ENCODE measurements at places on chromosomes 3 and 15.

DNA sequence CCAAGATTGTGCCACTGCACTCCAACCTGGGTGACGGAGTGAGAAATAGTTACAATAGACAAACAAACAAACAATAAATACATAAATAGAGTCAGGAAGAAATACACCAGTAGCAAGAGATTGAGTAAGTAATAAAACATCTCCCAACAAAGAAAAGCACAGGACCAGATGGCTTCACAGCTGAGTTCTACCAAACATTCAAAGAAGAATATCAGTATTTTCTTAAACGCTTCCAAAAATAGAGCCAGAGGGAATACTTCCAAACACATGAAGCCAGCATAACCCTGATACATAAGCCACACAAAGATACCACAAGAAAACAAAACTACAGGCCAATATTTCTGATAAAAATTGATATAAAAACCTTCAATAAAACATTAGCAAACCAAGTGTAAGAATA lies 30.7 kb upstream of the IGSF10 start:
- no peak for DNase-seq

- DNase-seq, result no peak
Measured at GRCh38 chr3:16873872-16874271, 10.9 kb upstream of the PLCL2 start.

DNA sequence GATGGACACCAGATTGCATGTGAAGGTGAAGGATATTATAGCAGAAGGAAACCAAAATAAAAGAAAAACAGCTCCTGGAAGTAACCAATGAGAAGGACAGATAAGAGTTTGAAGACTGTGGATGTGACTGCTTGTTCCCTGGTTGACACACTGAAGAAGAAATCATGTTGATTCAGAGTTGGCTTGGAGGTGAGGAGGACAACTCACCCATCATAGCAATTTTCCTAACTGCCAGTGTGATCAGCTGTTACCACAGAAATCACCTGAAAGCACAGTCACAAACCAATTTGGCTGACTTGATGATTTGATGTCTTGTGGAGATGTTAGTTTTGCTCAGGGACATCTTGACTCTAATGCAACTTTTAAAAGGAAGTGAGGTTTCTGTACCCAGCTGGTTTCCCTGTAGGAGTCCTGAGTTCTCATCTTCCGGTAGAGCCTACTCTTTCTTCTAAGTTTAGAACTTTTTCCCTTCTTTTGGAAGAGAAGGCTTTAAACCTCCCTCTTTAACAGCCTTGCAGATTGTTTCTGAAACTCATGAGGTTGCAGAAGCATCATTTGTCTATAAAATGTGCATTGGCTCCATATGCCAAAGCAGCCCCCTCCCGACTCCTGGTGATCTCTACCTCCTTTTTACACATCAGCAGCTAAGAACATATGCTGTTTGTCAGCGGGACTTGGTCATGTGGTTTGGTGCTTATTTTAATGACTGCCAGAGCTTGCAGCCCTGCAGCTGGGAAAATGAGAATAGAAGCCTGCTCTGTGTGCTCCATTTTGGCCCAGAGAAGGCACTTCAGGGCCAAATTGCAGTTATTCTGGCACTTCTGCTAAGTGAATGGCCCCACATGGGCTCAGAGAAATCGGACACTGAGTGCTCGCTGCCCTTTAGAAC lies 10.3 kb downstream of the ATG7 start:
- DNase-seq, result no peak

- peak; percentile 8 for DNase-seq
Measured at GRCh38 chr3:127406309-127407025, 118.6 kb upstream of the PRR20G start.

DNA sequence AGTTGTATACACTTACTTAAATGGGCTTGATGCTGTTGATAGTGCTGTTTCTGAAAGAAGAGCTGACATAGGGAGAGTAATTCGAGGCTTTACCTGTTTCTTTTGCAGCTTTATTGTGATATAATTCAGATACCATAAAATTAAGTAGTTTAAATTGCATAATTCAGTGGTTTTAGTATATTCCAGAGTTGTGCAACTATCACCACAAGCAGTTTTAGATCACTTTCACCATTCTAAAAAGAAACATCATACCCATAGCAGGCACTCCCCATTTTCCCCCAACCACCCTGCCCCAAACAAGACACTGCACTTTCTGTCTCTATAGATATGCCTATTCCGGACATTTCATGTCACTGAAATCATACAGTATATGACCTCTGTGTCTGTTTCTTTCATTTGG lies 98.5 kb downstream of the MTHFS start:
- DNase-seq, result no peak

GRCh38 chr15:68038246-68038645 lies 15.9 kb upstream of the PIAS1 start:
- no peak for DNase-seq

GRCh38 chr3:20080956-20081554 lies 40.8 kb downstream of the KAT2B start:
- no peak for DNase-seq

GRCh38 chr3:125470671-125471070 lies 49.3 kb downstream of the SNX4 start:
- no peak for DNase-seq

DNA sequence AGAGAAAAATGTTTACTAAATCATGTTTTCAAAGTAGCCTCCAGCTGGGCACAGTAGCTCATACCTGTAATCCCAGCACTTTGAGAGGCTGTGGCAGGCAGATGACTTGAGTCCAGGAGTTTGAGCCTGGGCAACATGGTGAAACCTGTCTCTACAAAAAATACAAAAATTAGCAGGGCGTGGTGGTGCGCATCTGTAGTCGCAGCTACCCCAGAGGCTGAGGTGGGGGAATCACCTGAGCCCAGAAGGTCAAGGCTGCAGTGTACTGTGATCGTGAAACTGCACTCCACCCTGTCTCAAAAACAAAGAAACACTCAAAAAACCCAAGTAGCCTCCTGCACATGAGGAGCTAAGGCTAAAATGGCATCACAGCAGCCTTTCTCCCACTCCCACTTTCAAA lies 1.6 kb upstream of the PPIB start:
- no peak for DNase-seq

DNA sequence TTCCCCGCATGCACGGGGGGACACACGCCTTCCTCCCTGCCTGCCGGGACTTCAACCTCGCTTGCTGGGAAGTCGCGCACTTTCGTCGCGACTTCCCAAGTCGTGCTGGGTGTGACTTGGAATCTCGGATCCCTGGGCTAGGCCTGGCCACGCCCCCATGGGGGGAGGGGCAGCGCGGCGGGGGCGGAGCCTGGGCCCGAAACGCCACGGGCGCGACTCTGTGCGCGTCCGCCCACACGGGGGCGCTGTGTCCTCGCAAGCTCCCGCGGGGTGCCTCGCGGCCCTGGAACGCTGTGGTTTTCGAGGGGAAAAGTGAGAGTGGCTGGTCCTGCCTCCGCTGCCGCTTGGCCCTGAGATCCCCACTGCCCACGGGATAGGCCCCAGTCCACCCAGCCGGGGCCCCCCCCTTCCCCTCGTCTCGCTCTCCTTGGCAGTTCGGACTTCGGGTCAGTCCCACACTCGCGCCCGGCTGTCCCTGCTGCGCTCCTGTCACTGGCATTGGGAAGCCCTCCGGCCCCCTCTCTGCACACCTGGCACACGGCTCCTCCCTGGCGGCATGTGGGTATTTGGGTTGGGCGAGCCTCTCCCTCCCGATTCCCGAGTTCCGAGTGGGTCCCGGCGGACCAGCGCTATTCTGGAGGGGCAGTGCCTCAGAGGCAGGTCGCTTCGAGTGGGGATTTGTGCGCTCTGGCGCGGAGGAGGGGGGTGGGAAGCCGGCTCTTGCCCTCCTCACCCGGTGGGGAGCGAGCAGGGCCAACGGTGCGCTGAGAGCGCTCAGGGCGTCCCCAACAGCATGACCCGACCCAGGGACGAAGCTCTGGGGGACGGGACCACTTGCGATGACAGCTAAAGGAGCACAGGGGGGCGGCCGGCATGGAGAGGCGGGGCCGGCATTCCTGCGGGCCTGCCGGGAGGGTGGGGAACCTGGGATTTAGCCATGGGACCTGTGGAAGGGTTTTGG lies 23.6 kb downstream of the SEC61A1 start:
- DNase-seq, result peak; percentile 77

- no peak for DNase-seq
Measured at GRCh38 chr3:174126990-174127758, 729.6 kb downstream of the NLGN1 start.

DNA sequence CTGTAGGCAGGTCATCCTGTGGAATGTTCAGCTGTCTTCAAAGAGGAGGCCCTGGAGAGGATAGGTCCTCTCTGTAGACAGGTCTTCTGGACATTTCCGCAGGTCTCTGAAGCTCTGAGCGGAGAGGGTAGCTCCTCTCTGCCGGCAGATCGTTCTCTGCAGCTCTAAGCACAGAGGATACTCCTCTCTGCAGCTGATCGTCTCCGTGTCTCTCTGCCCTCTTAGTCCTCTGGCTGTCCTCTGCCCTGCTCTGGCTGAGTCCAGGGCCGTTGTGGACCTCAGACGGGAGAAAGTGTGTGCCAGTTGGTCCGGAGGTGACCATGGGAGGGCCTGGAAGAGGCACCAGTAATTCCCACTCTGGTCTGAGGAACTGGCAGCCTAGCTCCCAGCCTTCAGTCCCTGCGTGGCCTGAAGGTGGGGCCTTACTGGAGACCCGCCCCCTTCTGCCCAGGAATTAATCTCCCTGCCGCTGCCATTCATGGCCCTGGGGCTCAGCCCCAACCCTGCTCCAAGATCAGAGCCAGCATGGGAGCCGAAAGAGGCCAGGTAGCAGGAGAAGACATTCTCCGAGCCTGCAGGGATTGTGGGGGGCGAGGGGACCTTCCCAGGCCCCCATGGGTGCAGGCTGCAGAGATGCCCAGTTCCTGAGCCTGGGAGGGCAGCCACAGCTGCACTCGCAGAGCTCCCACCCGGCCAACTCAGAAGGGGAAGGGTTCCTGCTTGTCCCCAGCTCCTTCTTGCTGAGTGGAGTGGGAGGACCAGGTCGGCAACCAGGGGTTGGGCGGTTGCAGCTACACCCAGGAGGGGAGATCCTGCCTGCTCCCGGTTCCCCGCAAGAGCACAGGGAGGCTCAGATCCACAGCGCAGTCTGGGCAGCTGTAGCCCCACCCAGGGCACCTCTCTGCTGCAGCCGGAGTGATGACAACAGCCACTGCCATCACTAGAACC lies 488.7 kb downstream of the RSL24D1 start:
- DNase-seq, result no peak

DNA sequence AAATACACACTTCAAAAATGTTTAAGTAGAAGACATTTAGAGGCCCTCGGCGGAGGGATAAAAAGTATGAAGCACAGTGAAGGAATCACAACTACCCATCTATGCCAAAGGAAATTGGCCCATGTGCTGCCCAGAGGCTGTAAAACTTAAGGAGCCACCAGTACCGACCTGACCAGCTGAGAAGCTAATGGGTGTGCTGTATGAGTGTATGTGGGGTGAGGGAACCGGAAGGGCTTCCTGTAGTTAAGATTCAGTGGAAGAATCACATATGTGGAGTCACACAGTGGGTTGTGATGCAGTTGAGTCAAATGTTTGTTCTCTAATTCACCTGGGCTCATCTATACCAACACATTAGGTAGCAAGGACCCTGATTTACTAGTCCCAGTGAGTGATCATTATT lies 516.0 kb upstream of the IL12A start:
- DNase-seq, result no peak

DNA sequence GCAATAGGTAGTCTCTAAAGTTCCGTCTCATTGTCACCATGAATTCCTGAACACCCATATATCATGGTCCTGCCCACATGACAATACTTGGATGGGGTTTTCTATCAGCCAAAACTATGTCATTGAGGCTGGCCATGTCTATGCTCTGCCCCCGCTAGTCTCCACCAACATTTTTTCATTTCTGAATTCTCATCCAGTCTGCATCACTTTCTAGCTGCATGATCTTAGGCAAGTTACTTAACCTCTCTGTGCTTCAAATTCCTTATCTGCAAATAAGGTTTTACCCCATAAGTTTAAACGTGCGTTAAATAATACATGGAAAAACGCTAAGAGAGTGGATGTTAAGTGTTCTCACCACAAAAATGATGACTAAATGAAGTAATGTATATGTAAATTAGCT lies 14.1 kb downstream of the HERC1 start:
- no peak for DNase-seq

DNA sequence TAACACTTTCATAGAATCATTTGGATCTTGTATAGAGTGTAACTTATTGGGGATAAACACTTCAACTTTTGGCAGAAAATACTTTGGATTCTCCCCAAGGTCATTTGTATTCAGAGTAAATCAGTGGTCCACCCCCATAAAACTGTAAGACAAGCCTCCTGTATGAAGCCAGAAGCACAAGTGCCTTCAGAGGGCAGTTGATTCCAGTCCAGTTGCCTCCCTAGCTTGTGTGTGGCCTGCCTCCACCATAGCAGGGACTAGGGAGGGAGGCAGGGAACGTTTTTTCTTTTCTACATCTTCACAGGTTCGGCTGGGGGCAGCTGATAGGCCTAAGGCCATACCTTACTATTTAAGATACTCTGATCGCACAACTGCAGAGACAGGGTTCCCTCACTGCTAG lies 11.6 kb downstream of the GORASP1 start:
- DNase-seq, result no peak

GRCh38 chr15:71565631-71566160 lies 244.7 kb upstream of the NR2E3 start:
- no peak for DNase-seq

GRCh38 chr15:74982183-74982582 lies 13.2 kb upstream of the SCAMP5 start:
- DNase-seq, result no peak

DNA sequence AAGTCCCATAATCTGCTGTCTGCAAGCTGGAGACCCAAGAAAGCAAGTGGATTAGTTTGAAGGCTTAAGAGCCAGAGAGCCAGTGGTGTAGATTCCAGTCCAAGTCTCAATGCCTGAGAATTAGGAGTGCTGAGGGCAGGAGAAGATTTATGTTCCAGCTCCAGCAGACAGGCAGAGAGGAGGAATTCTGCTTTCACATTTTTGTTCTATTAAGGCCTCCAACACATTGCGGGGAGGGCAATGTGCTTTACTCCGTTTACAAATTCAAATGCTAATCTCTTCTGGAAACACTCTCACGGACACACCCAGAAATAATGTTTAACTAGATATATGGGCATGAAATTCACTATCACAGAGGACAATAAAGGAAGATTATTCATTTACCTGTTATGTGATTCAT lies 54.0 kb downstream of the DPH6 start:
- DNase-seq, result no peak

DNA sequence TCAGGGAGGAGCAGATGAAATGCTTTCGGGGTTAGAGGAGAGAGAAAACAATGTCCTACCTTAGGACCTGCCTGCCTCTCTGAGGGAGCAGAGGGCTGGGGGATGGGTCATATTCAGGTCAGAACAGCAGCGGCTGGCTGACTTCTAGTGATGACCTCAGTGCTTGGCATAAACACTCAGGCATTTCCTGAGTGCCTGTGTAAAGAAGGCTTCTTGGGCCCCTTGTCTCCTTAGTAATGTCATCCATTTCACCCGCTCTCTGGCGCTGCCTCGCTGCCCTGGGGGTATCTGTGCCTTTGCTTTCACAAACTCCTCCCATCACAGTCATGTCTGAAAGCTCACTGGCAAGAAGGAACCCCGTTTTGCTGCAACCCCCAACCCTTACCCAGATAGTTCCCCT lies 82.9 kb upstream of the GSK3B start:
- no peak for DNase-seq
